ELF-1 (cell line): ENCODE measurements at places on chromosomes 7 and 10.
A peak's percentile ranks its signal among the peaks of the same experiment; 100 is the strongest.

DNA sequence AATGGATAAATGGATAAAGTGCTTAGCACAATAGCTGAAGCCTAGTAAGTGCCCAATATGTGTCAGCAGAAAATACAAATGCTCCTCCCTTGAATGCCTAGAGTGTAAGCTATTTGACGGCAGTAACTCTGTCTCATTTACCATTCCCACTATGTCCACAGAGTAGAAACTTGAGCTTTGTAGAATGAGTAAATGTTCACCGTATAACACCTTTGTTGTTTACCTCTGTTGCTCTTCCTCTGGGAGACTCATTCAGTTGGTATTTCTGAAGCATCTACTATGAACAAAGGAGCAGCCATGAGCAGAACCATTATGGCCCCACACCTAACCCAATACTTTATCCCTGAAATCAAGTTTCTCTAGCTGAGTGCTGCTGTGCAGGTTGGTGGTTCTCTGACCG, 8.4 kb upstream of the SLC16A12 start:
- no peak for DNase-seq

- no peak for DNase-seq
Measured at GRCh38 chr10:122468307-122468925, 7.1 kb downstream of the HTRA1 start.

DNA sequence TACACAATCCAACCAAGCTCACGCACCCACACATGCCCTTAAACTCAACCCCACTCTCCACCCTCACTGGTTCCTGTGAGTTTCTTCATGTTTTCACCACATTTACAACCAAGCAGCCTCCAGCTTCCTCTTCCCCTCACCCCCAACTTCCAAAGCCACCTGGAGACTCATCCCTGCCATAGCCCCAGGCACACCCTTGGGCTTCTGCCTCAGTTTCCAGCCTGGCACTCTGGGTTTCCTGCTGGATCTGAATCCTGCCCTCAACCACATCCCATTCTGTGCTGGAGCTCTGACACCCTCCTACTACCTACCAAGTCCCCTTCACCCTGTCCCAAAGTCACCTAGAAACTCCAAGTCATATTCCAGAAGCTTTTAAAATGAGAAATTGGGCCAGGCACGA, 29.4 kb downstream of the CCDC3 start:
- no peak for DNase-seq

GRCh38 chr7:36533717-36534116, 144.1 kb downstream of the ANLN start:
- no peak for DNase-seq

DNA sequence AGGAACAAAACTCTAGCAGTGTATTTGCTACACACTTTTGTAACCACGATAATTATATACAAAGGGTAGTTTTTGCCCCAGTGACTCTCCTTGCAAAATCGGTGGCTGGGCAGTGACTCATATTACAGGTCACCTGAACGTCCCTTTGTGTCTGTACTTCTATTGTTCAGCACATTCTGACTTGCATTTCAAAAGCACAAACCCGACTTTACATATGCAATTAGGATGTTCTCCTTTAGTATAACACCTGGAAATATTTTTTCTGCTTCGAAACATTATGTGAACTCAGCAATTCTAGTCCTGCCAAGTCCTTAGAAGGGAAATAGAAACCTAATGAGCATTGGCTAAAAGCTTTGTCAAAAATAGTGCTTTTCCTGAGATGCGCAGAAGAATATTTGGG, 6.0 kb downstream of the PRR15 start:
- DNase-seq: no peak

- peak; percentile 68 for DNase-seq
Measured at GRCh38 chr7:64997927-64998391, 7.1 kb upstream of the ZNF117 start.
